Karpas-422 (cell line): ENCODE measurements at places on chromosomes 7 and 10.
A peak's percentile ranks its signal among the peaks of the same experiment; 100 is the strongest.

GRCh38 chr10:93386631-93387369 lies 95.3 kb downstream of the MYOF start:
- peak; percentile 41 for DNase-seq

- no peak for DNase-seq
These were observed 172.3 kb downstream of the MDFIC start for GRCh38 chr7:115094163-115094562.

DNA sequence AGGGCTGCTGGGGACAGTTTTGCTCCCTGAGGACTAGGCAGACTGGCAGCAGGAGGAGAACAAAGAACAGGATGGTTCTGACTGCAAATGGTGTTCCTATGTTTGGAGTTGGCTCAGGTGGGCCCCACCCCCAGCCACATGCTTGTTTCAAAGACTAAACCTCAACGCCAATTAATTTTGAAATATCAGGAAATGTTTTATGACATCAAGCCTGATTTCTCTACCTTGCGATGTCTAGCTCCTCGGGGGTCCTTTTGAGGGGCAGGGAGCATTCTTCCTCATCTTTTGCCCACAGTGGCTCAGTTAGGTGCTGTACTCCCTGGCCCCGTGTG lies 4.1 kb upstream of the MYH16 start:
- no peak for DNase-seq

DNA sequence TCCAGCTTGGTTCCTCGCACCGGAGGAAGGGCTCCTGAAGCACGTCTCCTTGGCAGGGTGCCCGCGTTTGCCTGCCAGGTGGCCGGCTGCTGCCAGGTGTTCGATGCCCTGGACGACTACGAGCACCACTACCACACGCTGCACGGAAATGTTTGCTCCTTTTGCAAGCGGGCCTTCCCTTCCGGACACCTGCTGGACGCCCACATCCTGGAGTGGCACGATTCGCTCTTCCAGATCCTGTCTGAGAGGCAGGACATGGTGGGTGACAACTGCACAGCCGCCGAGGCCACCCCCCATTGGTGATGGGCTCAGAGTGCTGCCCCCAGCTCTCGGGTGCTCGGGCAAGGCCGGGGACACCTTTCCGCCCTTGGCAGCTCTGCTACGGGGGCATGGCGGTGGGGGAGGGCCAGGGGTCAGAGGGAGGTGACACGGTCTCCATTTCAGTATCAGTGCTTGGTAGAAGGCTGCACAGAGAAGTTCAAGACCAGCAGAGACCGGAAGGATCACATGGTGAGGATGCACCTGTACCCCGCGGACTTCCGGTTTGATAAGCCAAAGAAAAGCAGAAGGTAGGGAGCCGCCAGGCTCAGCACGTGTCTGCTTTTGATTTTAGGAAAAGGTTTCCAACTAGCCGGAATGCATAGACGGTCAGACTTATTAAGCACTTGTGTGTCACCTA lies 1.1 kb downstream of the ZNF511 start:
- no peak for DNase-seq

GRCh38 chr10:104980368-104980767 lies 339.3 kb downstream of the SORCS3 start:
- DNase-seq: no peak

GRCh38 chr7:158281441-158281840 lies 306.2 kb downstream of the PTPRN2 start:
- no peak for DNase-seq

DNA sequence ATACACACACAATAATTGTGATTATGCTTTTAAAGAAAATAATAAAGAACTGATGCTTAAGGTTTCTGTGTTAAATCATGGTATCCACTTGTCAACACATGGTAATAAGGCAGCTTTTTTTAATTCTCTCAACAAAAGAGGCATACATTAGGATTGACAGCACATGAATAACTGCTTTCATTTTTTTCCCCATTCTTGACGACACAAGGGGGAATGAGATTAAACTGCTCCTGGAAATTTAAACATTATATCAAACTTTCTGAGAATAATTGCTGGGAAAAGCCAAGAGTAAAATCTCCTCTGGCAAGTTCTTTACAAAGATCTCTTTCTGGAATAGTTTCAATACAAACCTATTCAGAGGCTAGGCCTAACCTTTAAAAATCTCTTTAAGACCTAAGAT lies 99.0 kb upstream of the GPR22 start:
- no peak for DNase-seq

GRCh38 chr7:151838861-151839381 lies 38.0 kb downstream of the PRKAG2 start:
- DNase-seq: peak; percentile 81

- DNase-seq: no peak
These were observed 3.1 kb downstream of the C1GALT1 start for GRCh38 chr7:7185371-7185989.

- no peak for DNase-seq
These were observed 12.1 kb downstream of the ODAD2 start for GRCh38 chr10:27986821-27987220.

DNA sequence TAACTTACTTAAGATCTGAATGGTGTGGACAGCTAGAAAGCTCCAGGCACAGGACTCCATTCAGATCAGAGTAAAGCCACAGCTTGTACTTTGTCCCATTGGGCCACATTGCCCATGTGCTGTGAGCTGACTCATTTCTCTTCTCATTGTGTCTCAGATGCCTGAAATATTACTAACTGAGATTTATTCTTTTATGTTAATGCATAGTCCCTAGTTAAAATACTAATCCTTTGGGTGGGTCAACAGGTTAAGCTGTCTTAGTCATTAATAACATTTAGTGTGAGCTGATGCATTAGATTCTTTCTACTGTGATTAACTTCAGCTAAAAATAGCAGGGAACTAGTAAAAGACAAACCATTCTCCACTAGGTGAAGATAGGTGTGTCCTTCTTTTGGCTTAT lies 104.7 kb upstream of the ARMC3 start:
- no peak for DNase-seq

DNA sequence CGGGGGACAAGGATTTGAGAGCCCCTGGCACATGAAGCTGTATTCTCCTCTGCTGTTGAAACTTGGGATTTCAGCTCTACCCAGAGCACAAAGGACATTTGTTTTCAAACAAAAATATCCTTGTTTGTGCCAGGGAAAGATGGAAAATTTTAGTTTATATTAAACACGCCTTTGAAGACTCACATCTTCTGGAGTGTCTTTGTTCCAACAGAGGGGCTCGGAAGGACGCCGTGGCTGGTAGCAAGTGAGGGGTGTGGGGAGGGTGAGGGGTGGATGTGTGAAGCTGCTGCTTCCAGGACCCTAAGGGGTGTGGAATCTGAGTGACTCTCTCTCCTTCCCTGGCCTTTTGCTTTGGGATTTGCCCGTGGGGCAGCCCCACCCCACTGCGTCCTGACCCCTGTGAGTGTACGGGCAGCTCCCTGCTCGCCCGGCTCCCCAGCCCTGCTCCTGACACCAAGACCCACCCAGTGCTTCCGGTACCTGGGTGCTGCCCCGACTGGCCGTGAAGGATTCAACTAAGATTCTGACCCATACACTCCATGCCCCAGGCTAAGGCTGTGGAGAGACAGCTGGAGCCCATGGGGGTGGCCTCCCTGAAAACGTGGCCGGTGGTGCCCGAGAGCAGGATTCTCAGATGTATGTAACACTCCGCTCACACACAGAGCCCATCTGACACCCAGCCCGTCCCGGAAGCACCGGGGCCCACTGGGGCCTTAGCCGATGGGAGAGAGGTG lies 59.6 kb downstream of the ZRANB1 start:
- DNase-seq: no peak

GRCh38 chr7:82393076-82393839 lies 50.3 kb downstream of the CACNA2D1 start:
- DNase-seq: no peak

DNA sequence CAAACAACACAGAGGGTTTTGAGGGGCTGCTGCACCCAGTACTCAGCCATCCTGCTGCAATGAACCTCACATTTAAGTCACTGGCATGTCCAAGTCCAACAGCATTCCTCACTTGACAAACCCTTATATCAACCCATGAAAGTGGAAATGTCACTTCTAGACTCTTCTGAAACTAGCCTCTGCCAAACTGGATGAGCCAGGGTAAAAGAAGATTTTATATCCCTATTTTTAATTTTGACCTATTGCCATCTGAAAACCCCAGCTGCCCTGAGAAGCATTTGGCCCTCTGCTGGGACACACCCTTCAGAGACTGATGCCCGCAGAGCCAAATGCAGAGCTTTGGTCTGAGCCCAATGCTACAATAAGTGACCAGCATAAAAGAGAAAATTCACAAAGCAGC lies 201.1 kb downstream of the ANK3 start:
- DNase-seq: no peak

GRCh38 chr7:135710417-135711138 lies 17.4 kb downstream of the SLC13A4 start:
- DNase-seq: peak; percentile 71

GRCh38 chr7:17289074-17289645 lies 9.3 kb upstream of the AHR start:
- no peak for DNase-seq

- no peak for DNase-seq
These were observed 105.7 kb downstream of the RPS24 start for GRCh38 chr10:78139341-78139740.

- DNase-seq: no peak
These were observed 222.3 kb downstream of the BBS9 start for GRCh38 chr7:33351709-33352108.

DNA sequence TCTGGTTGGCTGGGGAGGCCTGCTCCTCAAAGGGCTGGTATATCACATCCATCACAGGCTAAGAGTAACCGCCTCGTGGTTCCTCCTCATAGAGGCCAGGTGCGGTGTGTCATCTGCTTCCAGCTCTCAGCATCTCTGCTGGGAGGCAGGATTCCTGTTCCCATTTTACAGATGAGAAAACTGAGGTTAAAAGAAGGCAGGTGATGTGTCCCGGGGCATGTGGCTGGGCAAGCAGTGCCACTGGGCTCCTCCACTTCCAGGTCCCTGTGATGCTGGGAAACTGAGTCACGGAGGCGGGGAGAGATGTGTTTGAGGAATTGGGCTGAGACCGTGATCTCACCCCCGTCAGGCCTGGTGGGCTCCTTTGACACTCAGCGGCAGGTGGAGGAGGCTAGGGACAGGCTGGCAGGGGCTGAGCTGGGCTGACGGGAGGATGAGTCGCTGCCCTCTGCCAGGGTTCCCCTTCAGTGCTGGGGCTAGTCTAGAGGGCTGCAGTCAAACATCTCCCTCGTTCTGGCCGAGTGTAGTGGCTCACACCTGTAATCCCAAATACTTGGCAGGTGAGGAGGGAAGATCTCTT lies 9.4 kb downstream of the ARPC1B start:
- DNase-seq: no peak

DNA sequence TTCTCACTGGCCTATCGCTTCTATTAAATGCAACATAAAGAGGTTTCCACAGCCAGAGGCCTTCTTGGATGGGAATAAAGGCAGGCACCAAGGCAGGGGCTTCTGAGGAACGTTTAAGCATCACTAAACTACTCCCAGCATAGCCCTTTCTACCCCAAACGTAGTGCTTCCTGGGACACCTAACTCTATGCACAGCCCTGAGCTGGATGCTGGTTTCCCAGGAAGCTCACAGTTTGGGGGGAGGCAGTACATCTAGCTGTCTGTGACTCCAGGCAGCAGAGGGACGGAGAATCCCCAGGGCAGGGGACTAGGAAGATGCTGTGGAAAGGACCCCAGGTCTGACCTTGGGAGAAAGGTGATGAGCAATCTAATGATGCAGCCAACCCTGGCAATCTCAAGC lies 192.8 kb upstream of the ZMIZ1 start:
- no peak for DNase-seq

DNA sequence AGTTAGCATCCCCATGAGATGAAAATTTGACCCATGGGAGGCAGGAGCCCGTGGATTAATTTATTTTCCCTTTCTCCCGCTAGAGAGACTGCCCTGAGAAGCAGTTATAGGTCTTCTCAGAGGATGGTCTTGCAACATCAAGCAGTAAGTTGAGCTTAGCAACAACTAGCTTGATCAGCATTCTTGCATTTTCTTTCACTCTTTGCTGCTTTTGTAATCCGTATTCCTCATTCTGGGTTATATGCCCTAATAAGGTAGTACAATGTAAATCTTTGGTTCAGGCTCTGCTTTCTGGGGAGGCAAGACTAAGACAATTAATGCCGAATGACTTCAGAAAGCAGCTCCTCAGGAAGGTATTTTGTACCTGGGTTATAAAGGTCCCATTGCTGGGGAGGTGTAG lies 146.8 kb downstream of the FZD1 start:
- DNase-seq: peak; percentile 45

DNA sequence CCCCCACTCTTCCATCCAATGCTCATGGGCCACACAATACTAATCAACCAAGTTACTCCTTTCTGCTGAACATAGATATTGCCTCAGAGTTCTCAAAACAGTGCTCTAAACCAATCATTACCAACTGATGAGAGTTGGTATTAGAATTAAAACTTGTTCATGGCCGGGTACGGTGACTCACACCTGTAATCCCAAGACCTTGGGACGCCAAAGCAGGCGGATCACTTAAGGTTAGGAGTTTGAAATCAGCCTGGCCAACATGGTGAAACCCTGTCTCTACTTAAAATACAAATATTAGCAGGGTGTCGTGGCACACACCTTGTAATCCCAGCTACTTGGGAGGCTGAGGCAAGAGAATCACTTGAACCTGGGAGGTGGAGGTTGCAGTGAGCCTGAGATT lies 8.2 kb downstream of the TM9SF3 start:
- no peak for DNase-seq

GRCh38 chr10:127649642-127650041 lies 87.3 kb upstream of the FOXI2 start:
- peak; percentile 57 for DNase-seq

DNA sequence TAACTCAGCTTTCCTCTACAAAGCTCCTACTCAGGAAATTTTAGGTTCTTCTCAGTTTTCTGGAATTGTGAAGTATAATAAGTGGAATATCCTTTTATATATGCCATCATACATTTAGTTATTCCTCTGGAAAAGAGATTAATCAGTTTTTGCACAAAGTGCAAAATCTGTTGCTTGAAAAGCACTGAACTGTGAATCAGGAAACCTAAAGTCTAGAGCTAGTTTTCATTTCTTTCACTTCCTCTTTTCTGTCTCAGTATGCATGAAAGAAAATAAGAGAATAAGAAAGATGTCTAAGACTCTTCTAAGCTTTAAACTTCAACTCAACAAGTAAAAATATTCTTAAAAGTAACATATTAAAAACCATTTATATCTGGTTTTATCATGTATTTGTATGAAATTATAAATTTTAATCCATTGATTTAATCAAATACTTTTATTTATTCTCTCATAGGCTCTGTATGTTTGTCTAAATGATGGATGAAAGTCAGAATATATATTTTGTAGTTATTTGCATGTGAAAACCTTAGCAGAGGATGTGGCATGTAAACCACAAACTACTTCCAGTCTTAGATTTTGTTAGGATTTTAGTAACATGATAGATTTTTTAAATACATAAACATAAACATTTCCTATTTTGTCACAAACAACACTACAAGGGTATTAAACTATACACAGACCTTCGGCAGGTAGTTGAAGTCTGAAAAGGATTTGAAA lies 1073.0 kb downstream of the XPNPEP1 start:
- DNase-seq: peak; percentile 70

GRCh38 chr7:92833024-92833765 lies 3.2 kb downstream of the CDK6 start:
- DNase-seq: peak; percentile 95
